ENCODE measurements at places on chromosomes 5 and 9.

DNA sequence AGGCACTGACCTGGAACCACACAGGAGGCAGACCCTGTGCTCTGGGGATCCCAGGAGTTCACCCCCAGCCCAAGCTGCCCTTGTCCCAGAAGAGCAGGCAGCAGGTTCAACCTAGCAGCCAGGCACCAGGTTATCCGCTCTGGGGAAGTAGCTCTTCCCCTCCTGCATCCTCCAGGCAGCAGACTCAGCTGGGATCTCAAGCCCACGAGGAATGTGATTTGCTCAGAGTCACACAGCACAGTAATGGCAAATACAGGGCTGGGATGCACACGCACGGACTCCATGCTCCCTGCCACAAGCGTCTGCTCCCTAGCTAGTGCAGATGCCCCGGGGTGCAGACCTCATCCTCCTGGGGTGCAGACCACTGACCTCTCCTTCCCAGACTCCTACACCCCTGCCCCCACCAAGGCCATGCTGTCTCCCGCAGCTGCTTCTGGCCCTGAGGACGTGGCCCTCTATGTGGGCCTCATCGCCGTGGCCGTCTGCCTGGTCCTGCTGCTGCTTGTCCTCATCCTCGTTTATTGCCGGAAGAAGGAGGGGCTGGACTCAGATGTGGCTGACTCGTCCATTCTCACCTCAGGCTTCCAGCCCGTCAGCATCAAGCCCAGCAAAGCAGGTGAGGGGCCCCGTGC, 25.5 kb downstream of the HK3 start:
- DNase-seq = no peak

- DNase-seq = peak; percentile 68
Observed at GRCh38 chr5:38601863-38602298, 45.4 kb upstream of the LIFR start.

DNA sequence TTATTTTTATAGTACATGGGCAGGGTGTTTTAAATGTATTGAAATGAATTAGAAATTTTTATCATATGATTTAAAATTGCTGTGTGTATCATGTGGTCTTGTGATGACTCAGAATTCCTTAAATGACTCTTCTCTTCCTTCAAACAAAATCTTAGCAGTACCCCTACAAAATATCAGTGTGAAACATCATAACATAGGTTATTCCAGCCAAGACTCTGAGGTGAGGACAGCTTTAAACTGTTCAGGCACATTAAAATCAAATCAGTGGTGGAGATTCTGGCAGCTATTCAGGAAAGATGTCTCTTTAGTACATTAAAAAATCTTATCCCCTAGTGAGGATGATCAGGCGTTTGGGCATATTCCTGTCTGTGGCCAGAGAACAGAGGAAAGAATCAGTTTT, 174.0 kb downstream of the MAN2A1 start:
- DNase-seq = peak; percentile 58

DNA sequence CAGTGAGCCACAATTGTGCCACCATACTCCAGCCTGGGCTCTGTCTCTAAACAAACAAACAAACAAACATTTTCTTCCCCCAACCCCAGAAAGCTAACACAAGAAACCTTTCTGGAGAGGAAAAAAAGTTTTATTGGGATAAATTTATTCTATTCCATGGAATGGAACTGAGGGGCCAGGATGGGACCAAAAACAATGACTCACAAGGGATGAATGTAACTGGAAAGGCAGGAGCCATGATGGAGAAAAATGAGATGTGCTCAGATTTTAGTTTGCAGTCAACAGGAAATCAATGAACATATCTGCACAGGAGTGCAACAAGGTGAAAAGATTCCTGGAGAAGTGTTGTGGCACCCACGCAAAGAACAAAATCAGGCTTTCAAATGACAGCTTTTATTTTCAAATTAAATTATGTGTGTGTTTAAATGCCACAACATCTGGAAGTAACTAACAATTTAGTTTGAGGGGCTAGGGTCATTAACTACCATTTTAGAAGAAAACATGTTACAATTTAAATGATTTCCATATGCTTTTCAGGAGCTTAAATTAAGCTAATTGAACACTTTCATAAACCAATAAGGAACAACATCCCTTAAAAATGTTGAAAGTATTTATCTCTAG, 208.6 kb downstream of the TSSK1B start:
- DNase-seq = peak; percentile 57

DNA sequence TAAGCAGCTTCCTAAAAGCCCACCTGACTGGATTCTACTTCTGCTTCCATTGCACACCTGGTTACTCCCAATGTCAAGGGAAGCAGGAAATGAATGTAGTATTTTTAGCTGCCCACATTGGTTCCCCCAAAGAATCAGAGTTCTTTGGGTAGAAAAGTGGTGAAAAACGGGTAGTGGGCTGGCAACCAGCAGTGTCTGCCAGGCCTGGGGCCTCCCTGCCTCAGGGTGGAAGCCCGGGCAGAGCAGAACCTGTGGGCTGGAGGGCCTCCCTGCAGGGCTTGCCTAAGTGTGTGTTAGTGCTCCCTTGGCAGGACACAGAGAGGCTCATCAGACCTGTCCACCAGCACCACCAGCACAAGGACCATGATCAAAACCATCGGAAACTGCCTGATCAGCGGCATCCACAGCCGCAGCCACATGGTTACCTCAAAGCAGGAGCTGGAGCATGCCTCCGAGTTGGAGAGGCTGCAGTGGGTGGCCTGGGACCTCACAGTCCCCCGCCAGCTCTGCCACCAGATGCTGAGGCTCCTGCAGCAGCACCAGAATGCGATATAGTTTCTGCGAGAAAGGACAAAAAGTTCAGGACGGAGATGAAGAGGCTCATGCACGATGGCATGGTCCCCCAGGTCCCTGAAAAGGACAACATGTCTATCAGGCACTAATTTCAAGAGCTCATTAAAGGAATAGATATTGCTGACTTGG, 72.2 kb downstream of the PTPDC1 start:
- no peak for DNase-seq

GRCh38 chr5:61653807-61654580, 321.9 kb downstream of the ZSWIM6 start:
- DNase-seq = no peak

- no peak for DNase-seq
Observed at GRCh38 chr5:153624451-153624765, 133.9 kb downstream of the GRIA1 start.

DNA sequence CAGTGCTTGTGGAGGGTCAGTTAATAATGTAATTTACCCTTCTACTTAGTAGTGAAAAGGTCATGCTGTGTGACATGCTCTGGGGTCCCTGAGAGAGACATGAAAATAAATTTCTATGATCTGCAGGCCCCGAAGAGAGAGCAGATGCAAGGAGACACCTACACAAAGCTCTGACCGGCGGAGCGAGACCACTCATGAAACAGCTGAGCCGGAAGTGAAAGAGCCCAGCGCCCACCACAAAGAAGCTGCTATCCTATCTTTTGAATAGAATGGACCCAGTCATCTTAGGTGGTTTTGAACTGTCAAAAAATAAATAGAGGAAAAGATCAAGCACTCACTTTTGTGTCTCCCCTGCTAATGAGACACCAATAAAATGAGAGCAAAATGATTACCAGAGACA, 190.0 kb downstream of the MED10 start:
- no peak for DNase-seq

GRCh38 chr5:124408738-124409453, 337.5 kb downstream of the ZNF608 start:
- peak; percentile 15 for DNase-seq

DNA sequence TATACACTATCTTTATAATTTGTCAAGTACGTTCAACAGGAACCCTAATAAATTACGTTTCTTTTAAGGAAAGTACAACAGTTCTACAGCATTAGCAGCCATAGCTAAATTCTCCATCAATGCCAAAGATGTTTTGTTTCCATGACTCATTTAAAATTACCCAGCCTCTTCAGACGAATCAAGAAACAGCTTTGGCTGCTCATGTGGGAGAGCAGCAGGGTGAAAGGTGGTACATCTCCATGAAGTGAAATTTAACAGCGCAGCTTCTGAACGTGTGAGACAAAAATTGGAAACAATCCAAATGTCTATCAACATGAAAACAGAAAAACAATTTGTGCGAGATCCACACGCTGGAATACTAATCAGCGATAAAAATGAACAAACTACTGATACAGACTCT, 327.3 kb upstream of the CDH6 start:
- no peak for DNase-seq

DNA sequence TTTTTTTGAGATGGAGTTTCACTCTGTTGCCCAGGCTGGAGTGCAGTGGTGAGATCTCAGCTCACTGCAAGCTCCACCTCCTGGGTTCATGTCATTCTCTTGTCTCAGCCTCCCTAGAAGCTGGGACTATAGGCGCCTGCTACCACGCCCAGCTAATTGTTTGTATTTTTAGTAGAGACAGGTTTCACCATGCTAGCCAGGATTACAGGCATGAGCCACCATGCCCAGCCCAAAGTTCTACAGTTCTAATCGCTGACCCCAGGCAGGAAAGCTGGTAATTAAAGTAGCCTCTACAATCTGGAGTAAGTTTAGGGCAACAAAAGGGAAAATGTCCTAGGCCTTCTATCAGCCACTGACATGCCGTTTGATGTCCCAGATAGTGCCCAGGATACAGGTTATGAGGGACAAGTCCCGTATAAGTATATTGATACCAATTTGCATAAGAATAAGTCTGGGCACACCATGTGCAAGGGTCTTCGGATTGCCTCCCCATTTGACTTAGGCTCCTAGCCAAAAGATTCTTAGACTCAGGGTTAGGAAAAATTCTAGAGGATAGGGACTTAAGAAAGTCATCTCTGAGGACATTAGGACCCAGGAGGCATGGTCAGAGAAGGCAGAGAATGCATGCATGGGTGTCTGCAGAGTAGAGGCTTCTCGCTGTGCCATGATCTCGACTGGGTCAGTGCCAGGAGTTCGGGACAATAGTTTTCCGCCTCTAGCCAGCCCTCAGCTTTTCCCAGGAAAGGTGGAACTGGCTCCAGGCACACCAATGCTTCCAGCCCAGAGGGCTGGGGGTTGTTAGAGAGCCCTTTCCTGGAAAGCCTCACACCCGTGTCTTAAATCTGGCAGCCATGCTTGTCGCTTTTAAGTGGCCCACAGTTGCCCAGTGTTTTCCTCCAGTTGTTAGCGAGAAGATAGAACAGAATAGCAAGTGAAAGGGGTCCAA, 1111.1 kb downstream of the TAF11L14 start:
- DNase-seq = no peak

DNA sequence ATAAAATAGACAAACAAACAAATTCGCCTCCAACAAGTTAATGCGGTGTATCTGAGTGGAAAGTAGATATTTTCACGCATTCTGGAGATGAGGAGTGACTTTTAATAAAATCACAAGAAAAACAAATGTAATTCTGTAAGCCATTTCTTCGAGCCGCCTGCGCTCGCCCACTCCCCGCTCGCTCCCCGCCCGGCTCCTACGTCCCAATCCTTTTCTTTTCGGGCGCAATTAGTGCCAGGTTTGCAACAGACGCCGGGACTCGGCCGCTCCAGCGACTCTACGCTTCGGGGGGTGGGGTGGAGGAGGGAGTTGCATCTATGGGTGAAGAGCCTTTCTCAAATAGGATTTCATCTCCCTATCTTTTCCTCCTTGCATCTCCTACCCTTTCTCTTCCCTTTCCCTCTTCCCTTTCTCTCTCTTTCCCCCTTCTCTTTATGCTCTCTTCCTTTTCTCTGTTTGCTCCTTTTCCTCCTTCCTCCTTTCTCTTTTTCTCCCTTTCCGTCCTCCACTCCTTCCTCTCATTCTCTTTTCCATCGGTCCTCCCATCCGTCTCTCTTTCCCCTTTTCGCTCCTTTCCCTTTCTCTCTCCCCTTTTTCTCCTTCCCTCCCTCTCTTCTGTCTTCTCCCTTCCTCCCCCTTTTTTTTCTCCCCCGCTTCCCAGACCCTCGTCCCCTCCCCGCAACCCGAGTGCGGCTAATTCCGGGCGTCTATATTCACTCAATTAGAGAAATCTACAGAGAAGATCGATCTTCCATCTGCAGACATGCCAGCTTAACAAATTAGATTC, 6.1 kb upstream of the OTP start:
- DNase-seq = no peak

DNA sequence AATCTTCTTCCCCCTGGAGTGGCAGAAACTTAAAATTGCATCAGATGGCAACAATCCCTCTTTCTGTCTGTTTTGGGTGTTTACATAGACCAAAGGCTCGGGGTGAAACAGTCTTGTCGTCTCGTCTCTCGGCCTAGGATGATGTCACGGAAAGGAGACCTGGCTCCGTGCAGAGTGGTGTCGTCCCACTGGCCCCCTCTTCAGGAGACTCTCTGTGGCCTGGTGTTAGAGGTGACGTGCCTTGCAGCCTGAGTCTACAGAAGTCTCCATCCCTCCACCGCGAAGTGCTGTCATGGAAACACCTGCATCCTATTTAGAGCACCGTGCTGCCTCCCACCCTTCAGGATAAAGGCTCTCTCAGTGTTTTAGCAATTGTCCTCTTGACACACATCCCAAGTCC, 409.7 kb downstream of the IRX1 start:
- no peak for DNase-seq

- no peak for DNase-seq
Observed at GRCh38 chr5:98624145-98624880, 149.2 kb upstream of the RGMB start.

DNA sequence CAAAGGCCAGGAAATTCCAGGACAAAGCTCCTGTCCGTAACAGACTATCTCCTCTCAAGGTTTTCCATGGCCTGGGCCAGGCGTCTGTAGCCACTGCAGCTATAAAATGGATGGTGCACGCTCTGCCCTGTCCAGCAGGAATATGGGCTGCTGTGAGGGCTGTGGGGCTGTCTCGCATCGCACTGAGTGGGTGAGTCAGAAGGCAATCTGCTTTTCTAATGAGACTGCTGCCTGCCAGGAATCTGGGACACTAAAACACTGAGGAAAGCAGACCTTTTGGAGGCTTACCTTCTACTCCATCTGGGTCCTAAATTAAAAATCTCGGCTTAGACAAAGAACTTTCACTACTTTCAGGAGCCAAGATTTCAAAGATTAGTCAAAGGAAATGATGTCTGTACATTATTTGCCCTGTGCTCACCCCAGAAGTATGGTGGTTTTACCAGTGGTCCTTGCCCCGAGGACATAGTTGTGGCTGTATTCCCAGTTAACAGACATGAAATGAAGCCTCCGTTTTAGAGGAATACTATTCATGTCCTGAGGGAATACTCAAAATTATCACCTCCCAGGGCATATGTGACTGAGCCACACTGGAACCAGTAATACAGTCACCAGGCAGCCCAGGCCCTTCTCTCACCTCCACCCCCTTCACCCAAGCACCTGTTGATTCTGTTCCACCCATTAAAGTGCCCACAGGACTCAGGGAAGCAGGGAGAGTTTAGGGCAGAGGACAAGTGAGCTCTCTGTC, 56.4 kb downstream of the PFDN1 start:
- DNase-seq = peak; percentile 86

GRCh38 chr5:177369645-177370440, 12.1 kb downstream of the RGS14 start:
- no peak for DNase-seq

DNA sequence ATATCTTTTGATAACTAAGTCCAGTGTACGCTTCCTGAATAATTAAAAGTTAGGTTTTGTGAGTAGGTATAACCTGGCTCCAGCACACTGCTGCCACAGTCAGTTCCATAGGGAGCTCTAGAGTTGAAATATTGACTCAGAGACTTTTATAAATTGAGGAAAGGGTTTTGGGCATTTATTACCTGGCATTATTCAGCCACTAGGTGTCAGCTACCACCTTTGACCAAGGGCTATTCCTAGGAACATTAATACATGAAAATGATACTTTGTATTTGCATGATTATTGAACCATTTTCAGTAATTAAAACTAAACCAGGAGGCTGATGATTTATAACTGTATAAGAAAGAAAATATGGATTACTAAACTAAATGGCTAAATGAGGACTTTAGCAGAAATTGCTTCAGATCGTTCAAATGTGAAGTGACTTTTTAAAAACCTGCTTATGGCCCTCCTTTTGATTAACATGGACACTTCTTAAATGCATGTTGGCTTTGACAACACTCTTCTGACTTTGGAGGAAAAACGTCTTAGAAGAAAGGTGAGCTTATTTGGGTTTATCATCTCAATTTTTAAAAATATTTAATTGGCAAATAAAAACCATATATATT, 83.0 kb downstream of the SMC2 start:
- DNase-seq = peak; percentile 11

Measured in fibroblast of skin of back (primary cell).